ENCODE measurements at places on chromosomes 1 and 21.

DNA sequence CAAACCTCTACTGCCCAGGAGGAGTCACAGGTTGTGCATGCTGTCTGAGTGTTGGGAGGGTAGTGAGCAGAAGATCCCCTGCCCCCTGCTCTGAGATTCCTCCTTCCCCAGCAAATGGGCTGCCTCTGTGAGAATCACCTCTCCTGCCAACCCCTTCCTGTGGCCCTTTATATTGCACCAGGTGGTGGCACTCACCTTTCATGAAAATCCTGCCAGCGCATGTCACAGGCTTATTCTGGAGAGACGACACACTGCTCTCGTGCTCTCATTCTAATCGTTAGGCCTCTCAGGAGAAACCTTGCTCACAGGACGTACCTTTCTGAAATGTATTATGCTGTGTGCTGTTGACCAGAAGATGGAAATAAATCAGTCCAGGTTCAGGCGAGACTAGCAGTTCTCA, 113.7 kb downstream of the RGL1 start:
- DNase-seq, result no peak

DNA sequence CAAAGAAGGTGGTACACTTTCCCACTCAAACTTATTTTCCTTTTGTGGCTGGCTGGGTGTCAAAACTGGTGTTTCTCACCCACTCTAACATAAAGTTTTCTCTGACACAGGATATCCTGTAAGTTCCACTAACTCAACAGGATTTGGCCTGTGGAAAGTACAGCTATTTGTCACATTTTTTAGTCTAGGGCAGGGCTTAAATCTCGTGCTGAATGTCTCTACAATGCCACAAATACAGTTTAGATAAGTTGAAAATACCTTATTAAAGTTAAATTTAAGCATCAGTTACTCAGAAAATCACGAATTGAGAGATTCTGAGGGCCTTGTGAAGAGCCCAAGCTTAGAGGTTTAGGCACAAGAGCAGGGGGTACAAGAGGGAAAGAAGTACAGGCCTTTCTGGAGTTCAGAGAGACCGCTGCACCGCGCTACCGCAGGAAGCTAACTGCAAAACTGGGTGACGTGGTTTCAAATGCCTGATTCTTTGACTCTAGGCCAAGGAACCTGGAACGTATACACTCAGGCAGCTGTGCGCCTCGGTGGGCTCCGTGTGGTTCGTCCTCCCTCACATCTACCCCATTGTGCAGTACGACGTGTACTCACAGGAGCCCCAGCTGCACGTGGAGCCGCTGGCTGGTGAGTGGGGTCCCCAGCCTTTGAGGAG, 23.4 kb upstream of the PWP2 start:
- DNase-seq, result peak; percentile 87

GRCh38 chr1:228236744-228237143, 28.9 kb downstream of the OBSCN start:
- DNase-seq, result no peak

- DNase-seq, result no peak
Observed at GRCh38 chr1:175273376-175274031, 80.9 kb upstream of the KIAA0040 start.

DNA sequence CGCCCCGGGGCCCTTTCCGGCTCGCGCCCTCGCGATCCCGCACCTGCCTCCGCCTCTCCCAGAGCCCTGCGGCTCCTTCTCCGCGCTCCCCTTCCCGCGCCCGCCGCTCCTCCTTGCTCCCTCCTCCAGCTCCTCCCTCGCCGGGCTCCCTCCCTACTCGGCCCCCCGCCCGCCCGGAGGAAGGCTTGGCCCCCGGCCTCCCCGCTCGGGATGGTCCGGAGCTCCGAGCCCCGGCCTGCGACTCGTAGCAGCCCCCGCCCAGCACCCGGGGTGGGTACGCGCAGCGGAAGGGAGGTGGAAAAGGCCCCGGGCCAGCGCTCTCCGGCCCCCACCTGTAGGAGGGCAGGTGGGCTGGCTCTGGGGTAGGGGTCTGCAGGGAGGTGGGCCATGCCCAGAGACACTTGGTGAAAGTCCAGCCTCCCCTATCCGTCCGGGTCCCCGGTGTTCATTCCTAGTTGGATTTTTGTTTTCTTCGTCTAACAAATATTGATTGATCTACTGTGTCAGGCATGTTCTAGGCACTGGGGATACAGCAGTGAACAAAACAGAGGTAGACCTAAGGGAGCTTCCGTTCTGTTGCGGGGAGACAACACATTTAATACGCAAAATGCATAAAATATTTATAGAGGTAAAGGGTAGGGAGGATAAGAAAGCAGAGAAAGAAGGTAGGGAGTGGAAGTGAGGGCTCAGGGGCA, at the start of gene HTR1D:
HTR1D (minus strand) TSS at position 82 of the 695 bp plus-strand sequence. CDS start 23,283 bp downstream, outside the sequence.
- no peak for DNase-seq

GRCh38 chr1:188641566-188642211, 1812.9 kb downstream of the PLA2G4A start:
- DNase-seq, result no peak

- DNase-seq, result peak; percentile 30
Observed at GRCh38 chr21:42381347-42381984, 14.4 kb downstream of the TMPRSS3 start.

- DNase-seq, result no peak
Observed at GRCh38 chr1:55445416-55445815, 230.3 kb upstream of the USP24 start.

DNA sequence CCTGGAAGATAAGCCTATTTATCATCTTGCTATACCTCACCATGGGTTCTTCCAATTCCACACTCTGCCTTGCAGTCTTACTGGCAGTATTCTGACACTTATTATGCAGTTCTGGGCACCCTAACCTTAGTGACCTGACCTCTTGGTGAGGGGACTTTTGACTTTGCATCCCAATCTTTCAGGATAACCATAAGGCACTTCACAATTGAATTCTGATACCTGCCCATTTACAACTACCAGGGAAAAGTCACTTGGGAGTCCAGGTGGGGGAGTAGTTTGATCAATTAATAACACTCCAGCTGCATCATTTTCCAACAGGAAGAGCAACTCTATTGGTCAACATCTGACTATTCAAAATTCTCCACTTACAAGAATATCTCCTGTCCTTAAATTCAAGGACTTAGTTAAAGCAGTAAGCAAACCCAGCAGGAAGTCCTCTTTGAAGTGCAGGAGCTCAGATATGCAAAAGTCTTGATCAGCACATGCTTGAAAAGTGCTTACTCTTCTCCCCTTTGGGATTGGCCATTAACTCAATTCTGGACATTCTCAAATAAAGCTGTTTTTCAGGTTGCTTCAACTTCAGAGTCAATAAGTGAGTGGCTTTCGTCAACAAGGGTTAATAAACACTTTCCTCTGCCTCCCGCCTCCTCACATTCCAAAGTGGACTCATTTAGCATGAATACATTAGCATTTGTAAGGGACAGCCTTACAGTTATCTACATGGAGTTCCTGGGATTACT, 177.4 kb upstream of the NRIP1 start:
- DNase-seq, result no peak

- no peak for DNase-seq
Observed at GRCh38 chr1:150927624-150928023, 1.5 kb downstream of the SETDB1 start.

GRCh38 chr21:38997051-38997842, 186.0 kb downstream of the PSMG1 start:
- no peak for DNase-seq

DNA sequence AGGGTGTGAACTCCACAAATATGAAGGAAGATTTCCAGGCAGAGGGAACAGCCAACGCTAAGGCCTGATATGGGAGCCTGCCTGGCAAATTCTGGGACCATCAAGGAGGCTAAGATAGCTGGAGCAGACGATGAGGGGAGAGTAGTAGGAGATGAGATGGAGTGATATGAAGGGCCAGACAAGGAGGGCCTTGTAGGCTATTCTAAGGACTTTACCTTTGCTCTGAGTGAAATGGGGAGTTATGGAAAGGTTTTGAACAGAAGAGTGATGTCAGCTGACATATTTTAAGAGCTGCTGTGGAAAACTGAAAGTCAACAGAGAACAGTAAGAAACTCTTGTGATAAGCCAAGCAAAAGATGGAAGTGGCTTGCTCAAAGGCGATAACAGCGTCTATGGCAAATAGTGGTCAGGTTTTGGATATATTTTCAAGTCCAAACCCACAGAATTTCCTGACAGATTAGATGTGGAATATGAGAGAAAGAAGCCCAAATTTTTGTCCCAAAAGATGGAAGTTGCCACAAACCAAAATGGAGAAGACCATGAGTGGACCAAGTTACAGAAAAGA, 2.1 kb upstream of the TP53BP2 start:
- no peak for DNase-seq
